ENCODE measurements at places on chromosomes 4 and X.

- DNase-seq: peak; percentile 77
Measured at GRCh38 chr4:140359562-140360427, 13.7 kb upstream of the SCOC start.

GRCh38 chrX:130098210-130098552 is 12.1 kb downstream of the ELF4 start:
- no peak for DNase-seq

DNA sequence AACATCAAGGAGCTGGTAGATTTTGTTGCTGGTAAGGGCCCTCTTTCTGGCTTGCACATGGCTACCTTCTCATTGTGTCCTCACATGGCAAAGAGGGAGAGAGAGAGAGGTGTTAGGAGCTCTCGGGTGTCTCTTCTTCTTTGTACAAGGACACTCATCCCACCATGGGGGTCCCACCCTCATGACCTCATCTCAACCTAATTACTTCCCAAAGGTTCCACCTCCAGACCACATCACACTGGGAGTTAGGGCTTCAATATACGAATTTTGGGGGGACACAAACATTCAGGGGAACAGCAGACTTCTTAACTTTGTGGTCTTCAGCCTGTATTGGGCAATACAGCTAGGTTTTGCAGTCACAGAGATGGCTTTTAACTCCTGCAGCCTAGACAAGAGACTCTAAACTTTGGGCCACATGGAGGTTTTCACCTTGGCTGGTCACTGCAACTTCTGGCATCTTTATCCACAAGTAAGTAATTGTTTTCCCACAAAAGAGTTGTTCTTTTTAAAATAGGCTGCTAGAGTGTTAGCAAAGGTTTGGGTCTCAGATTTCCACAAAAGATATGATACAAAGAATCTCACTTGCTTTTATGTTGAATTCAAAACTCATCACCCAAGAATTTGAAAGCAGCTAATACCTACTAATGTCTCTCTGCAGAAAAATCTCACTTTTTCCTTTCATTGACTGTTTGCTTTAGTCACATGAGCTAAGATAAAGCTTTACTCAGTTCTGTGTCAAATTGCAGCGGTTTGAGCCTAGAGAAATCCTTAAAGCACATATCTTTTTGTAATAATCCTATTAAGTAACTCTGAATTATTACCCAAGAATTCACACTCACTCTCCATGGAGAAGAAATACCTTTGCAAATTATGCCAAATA is 39.6 kb upstream of the BBS12 start:
- DNase-seq: no peak

- DNase-seq: no peak
Measured at GRCh38 chrX:53685711-53686110, 808 bp downstream of the HUWE1 start.

DNA sequence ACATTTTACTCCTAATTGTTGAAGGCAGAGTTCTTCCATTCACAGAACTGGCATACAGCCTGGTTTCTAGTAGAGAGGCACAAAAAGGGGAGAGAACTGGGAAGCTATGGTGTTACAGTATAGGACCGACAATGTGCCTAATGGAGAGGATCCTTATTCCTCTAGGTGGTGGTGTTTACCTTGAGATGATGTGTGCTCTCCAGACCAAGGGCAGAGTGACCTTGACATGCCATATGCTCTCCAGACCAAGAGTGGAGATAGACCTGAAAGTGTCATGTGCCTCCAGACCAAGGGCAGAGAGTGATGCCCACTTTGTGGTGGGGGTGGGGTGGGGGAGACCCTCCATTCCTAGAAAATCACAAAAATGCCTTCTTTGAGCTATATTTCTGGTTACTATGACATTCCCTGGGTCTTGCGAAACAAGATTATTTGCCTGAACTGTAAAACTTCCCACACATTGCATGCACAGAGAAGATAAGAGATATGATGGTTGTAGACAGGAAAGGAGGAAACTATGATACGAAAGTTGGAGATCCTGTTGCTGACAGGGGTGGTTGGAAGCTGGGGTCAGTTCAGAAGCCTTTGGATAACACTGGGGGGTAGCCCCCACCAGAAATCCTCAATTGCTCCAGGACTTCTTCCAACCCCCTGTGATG is 119.7 kb downstream of the TEX13C start:
- DNase-seq: no peak
